ENCODE measurements at places on chromosomes 7 and 10.
A peak's percentile ranks its signal among the peaks of the same experiment; 100 is the strongest.

DNA sequence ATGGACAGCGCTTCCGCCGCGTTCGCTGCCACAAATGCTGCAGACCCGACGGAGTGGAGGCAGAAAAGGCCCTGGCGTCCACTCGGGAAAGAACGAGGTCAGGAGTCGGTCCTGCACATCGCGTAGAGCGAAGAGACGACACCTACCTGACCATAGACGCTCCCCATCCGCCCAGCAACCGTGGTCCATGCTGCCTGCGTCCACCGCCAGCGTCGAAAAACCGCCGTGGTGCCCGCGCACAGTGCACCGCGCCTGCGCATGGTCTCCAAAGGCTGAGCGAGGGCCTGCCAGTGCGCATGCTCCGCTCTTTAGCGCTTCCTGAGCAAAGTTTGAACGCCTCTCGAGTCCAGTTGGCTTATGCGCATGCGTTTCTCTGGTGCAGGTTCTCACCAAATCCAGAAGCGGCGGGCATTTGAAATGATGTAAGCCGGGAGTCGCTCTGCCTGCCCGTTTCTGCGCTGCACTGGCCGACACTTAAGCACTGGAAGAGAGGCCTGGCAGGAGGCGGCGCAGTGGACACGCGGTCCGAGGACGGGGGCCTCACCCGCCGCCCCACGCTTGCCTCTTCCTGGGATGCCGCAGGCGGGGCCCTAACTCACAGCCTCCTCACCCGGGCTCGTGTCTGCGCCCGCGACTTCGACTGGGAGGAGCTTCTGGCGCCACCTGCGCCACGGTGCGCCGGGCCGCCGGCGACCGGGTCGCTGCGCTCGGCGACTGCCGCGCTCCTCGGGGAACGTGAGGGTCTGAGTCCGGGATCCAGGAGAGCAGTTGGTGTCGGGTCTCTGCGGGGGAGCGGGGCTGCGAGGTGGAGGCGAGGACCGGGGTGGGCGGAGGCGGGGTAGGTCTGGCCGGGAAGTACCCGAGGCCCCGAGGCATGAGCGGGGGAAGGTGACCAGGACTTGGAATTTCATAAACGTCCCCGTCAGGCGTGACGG, at the start of gene FAM24B:
FAM24B (minus strand) TSS at position 243 of the 935 bp plus-strand sequence. CDS start 29,066 bp downstream, outside the sequence.
- peak; percentile 99 for DNase-seq

- DNase-seq: peak; percentile 40
Observed at GRCh38 chr7:93838966-93839365, 51.6 kb downstream of the TFPI2 start.

- no peak for DNase-seq
Observed at GRCh38 chr10:35318551-35318950, 17.8 kb upstream of the CCNY start.

DNA sequence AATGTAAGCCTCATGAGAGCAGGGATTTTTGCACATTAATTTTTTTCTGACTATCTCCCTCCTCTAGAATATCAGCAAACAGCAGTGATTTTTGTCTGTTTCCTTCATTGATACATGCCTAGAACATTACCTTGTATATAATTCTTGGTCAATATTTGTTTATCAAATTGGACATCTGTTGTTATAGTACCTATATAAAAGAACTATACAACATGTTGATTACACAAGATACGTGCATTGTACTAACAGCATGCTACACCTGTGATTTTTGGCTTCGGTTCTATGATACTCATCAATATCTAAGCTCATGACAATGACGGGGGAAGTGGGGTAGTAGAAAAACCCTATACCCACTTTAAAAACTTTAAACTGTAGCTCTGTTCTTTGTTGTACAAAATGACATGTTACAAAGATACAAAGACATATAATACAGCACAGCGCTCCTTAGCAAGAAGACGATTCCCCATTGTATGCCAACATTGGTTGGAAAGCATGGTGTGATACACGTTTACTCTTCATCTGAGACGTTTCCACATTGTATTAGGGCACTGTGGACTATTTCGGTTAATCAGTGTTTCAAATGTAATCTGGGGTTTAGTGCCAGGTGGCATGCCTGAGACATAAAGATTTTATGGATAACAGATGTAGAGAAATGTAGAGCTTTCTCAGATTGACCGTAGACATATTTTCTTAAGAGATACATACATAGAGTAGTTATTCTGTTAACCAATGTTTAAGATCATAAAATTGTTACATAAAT, 70.5 kb upstream of the FOXP2 start:
- no peak for DNase-seq

DNA sequence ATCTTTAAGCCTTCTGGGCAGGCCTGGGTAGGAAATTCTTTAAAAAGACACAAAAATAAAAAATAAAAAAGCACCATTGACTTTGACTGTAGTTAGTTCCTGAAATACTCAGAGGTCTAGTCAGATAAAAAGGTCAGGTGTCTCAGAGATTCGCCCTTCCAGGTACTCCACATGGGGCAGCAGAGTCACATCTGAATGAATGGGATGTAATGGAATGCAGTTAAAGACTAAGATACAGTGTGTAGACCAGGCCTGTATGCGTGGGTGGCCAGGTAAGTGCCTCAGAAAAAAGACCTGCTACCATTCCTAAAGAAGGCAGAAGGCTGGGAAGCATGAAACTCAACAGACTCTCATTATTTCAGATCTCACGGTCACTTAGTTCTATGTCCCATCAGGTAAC, 68.6 kb upstream of the SEM1 start:
- DNase-seq: no peak

- DNase-seq: no peak
Observed at GRCh38 chr7:1854866-1855724, 185.0 kb downstream of the ELFN1 start.

DNA sequence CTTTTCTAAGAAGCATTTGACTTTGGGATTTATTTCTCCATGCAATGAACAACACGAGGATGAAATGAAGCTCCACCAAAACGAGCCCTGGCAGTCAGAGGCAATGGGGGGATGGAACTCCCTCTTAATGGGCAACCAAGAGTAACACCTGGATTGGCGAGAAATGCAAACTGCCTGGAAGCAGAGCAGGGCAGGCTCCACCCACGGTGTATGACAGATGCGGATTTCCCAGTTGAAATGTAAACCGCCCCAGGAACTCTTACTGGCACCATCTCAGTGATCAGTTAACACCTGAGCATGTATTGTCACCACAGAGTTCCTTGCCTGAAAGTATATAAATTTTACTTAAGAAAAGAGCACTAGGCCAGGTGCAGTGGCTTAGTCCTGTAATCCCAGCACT, 47.3 kb upstream of the AUTS2 start:
- DNase-seq: no peak

DNA sequence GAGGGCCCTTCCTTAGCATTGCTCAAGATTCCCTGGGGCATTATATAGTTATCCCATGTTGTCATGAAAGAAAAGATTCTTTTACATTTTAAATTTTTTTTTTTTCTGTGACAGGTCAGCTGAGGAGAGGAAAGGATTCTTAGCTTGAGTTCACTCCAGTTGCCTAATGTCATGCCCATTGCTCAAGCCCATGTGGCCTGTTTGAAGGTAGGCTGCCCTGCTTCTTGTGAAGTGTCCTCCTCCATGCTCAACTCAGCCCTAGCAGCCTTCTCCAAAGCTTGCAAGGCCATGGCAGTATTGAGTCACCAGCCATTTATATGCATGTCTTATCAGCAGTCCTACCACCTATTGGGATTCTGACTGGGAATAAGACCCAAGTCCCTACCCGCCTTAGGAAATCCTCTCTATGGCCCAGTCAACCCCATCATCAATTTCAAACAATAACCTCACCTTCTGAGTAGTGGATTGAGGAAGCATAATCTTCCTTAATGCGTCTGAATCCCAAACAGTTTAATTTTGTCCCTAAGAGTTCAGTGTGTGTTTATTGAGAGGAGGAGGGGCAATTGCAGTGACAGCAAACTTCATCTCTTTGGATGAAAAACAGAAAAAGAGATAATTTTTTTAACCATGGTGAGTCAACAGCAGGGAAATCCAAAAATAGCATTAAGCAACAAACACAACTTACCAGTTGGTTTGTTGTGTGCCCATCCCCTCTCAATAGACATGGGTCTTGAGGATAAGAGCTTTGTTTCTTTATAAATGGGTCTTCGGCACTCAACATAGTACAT, 38.6 kb upstream of the WASL start:
- peak; percentile 10 for DNase-seq

DNA sequence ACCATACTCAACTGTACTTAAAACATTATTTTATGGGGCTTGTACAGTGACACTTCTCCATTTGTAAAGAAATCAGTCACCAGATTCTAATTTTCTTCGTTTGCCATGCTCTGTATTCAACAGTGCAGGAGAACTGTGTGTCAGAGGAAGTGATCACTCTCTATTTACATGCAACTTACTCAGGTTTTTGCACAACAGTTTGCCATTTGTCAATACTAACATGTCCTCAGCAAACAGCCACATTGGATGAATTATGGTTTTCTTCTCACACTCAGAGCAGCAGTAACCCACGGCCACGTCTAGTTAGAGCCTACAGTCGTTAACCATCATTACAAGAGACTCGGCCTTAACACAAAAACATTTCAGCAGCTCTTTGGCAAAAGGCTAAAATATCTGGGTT, 69.2 kb upstream of the SP4 start:
- DNase-seq: no peak

GRCh38 chr10:97450828-97451227, 4.9 kb downstream of the ZDHHC16 start:
- DNase-seq: no peak

DNA sequence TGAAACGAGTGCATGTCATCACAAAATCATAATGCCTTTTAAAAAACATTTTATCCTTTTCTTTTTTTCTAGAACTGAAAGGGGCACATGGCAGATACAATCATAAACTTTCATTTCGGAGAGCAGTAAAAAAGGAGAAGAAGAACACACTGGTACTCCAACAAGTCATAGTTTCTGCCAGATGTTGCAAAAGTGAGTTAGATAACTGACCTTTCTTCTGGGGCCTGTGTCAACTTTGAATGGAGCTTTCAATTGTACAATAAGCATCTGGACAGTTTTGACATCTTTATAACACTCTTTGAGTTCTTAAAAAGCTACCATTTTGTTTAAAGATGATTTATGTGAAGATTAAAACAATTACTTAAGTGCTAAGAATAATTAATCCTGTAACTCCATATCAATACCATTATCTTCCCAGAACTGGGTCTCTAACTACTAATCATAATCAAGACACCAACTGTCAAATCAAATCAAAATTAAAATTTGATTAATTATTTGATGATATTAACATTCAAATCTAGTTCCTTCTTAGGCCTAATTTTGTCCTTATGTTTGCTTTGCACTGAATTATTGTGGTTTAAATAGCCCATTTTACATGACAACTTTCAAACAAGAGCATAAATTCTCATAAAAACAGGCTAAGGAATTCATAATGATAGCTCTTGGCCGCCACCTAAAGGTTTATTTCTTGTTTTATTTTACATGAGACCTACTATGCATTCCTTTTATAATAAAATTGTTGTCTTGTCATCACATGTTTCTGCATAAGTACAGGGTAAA, 19.5 kb upstream of the ITGB8 start:
- peak; percentile 87 for DNase-seq

- peak; percentile 2 for DNase-seq
Observed at GRCh38 chr7:14197280-14197679, 207.8 kb upstream of the ETV1 start.

DNA sequence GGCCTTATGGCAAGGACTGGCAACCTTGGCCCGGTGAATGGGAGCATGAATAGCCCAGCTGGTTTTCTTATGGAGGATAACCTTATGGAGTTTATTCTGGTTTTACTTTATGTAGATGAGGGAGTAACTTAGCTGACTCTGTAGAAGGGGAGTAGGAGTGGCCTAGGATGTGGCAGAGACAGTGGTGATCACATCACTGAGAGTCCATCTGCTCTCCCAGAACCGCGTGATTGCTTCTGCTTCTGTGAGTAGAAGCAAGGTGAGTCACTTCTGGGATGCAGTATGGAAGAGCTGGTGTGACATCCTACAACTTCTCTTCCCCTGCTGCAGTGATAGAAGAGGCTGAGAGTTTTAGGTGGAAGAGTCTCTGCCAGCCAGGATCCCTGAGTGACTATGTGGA, 129.2 kb downstream of the RPS24 start:
- DNase-seq: no peak

DNA sequence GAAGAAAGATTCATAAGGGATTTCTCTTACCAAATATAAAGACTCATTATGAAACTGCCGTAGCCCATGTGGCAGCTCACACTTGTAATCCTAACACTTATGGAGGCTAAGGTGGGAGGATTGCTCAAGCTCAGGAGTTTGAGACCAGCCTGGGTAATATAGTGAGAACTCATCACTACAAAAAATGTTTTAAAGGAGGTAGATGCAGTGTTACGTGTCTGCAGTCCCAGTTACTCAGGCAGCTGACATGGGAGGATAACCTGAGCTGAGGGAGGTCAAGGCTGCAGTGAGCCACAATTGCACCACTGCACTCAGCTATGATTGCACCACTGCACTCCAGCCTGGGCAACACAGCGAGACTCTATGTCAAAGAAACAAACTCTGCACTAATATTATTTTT, 18.1 kb upstream of the DNA2 start:
- DNase-seq: no peak

DNA sequence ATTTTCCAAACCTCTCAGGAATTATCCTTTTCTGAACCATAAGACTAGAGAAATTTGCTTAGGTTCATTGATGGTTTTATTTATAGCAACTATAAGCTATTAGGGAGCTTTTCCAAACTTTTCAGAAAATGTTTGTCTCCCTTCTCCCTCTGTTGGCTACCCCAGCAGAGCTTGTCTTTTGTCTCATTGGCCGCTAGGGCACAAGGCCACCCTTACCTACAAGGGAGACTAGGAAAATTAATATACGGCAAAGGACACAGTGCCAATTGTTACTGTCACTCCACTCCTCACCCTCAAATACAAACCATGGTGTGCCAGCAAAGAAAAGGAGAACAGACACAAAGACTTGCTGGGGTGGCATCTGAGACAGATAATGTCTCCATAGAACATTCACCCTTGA, 471.4 kb downstream of the XPNPEP1 start:
- DNase-seq: no peak

- peak; percentile 24 for DNase-seq
Observed at GRCh38 chr7:143487566-143487965, 9.9 kb downstream of the TAS2R41 start.

DNA sequence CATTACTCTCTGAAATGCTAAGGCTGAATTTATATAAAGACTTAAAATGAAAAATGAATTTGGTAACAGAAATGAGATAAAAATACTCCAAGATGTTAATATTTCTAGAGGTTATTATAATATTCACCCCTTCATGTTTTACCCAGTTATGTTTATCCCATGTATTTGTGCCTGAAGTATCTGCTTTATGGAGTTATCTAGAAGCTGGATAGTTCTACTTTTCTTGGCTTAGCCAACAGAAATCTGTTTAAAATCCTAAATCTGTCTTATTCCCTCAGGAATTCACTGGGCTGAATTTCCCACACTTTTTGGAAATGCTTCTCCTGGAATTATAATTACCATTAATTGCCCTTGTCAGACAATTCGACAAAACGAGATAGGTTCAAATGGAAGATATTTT, 201.6 kb downstream of the THSD7A start:
- no peak for DNase-seq

GRCh38 chr10:89090756-89091445, 100.3 kb downstream of the FAS start:
- peak; percentile 57 for DNase-seq

DNA sequence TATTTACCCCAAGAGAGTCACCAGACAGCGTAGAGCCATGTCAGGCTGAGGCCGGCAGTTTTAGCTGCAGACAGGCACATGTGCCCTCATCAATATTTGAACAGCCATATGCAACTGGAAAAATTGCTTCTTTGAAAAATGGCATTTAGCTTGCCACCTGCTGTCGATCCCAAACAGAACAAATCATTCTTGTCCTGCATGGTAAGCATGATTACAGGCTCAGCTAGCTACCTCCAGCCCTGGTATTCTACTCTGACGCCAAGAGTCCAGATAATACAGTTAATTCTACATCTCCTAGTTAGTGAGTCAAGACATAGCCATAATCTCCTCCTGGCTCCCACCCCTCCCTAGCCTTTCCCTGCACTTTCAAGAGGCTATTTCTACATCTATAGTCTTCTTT, 7.7 kb downstream of the CREB3L2 start:
- no peak for DNase-seq
